Activated CD8-positive, alpha-beta memory T cell treated with anti-CD3 and anti-CD28 coated beads for 1 hour (primary cell): ENCODE measurements at places on chromosomes 1 and 21.

- DNase-seq, result no peak
Measured at GRCh38 chr1:59150577-59151386, 146.1 kb upstream of the FGGY start.

- no peak for DNase-seq
Measured at GRCh38 chr1:62833529-62833928, 49.6 kb downstream of the ATG4C start.

- no peak for DNase-seq
Measured at GRCh38 chr1:206916000-206916709, 5.6 kb downstream of the FCMR start.

GRCh38 chr21:27548486-27548885, 581.6 kb upstream of the ADAMTS5 start:
- no peak for DNase-seq

DNA sequence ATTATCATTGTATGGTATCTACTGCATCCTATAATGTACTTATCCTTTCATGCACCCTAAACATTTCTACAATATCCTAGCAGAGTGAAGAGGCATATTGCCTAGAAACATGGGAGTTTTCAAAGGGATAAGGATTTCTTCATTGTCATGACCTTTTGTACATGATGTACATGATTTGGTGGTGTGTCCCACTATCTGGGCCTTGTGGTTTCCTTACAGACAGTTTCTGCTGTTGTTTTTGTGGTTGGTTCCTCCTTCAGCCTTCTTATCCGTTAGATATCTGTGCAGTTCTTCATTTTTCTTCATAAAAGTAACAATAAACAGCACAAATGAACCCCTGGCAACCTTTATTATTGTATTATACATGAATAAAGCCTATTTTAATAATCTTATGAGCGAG, 70.4 kb upstream of the BACH1 start:
- DNase-seq, result no peak
